Natural killer cell treated with Interleukin-12 subunit alpha and Interleukin-12 subunit beta and Interleukin-15 and Interleukin-18, amount 100 ng/mL, for 72 hours (primary cell): ENCODE measurements at places on chromosomes 2 and 18. TPM values are rescaled to one million over a fixed set of nuclear protein-coding genes. Genes with fewer than 3 reads are reported as not detected.
A peak's percentile ranks its signal among the peaks of the same experiment; 100 is the strongest.

DNA sequence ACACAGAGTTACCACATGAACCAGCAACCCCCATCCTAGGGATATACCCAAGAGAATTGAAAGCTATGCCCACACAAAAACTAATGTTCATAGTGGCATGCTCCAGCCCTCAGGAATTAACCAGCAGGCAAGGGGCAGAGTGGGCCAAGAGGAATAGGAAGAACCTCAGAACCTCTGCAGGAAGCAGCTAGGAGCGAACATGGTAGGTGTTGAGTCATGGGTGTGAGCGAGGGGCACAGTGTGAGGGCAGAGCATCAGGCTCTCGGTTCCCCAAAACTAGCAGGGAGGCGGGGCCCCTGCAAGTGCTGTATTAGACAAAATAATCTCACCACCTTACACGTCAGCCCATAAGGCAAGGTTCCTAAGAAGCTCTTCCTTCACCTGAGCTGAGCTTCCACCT is 5.6 kb upstream of the RUFY4 start:
- no peaks in the 10 kb centered on the region for H3K36me3 ChIP-seq
- H3K27ac ChIP-seq = no peak overlapping the region
- no peak overlapping the region for H3K4me3 ChIP-seq
- peaks cover 15% of the 10 kb centered on the region for H3K27me3 ChIP-seq

GRCh38 chr2:23425338-23425871 is 40.4 kb downstream of the KLHL29 start:
- no peak for DNase-seq
- no peaks in the 10 kb centered on the region for H3K36me3 ChIP-seq
- H3K27me3 ChIP-seq = no peaks in the 10 kb centered on the region
- H3K27ac ChIP-seq = no peak overlapping the region
- H3K4me3 ChIP-seq = no peak overlapping the region

The PLB1 gene
- total RNA-seq = 0.98 TPM

The SULT1C4 gene
- not detected for total RNA-seq

DNA sequence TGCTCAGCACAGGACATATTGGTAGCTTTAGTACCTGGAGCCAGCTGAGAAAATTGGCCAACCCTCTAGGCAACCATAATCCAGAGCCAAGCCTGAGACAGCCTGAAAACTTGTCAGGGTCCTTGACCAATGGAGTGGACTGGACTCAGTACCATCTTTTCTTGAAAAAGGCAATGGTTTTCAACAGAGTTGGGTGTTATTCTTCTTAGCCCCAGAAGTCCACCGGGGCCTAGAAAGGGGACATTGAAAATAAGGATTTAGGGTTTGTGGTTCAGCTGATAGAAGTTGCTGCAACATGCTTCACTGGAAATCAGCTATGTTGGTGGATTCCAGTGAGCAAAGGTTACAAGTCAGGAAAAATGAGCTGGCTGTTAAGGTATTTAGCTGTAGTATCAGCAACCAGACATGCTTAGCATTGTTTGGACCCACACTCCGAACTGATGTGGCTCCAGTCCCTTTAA is 22.1 kb upstream of the CNOT11 start:
- H3K27me3 ChIP-seq = no peaks in the 10 kb centered on the region
- peaks cover 5% of the 10 kb centered on the region for H3K36me3 ChIP-seq
- no peaks in the 10 kb centered on the region for H3K4me1 ChIP-seq

GRCh38 chr2:118179445-118179844 is 91.2 kb downstream of the INSIG2 start:
- DNase-seq = no peak
- H3K4me1 ChIP-seq = peaks cover 4% of the 10 kb centered on the region
- no peak overlapping the region for H3K27ac ChIP-seq
- no peaks in the 10 kb centered on the region for H3K27me3 ChIP-seq

DNA sequence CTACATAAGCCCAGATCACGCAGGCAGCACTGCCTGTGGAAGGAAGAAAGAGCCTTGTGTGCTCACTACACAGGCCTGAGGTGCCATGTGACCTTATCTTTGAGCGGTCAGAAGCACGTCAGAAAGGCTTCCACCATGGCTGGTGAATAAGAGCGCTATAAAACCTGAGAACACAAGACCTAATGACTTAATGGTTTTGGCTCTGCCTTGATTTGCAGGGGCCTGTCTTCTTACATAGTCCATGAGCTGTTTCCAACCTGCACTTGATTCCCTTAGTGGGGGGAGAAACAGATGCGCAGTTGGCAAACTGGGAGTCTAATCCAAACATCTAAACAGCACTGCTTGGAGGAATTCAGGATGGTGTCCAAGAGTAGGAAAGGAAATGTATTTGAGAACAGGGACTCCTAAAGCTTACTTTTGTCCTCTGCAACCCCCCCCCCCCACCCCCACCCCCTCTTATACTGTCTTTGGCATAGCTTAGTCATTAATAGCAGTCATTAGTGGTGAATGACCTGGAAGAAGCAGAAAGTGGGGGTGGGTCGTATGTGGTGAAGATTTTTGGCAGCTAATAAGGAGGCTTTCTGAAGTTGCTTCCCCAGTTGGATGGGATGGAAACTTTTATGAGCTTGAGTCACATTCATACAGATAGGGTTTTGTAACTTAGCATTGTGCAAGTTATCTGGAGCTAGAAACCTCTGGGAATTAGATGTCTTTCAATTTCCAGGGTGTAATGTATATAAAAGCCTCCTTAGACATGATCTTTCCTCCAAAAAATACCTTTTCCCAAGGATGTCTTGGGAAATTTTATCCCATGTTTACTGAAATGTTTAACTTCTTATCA is 454.1 kb downstream of the MEIS1 start:
- H3K27ac ChIP-seq = no peak overlapping the region
- H3K4me1 ChIP-seq = no peaks in the 10 kb centered on the region
- H3K27me3 ChIP-seq = no peaks in the 10 kb centered on the region
- H3K36me3 ChIP-seq = peaks cover 14% of the 10 kb centered on the region
- no peak for DNase-seq

The MC5R gene
- not detected for total RNA-seq

DNA sequence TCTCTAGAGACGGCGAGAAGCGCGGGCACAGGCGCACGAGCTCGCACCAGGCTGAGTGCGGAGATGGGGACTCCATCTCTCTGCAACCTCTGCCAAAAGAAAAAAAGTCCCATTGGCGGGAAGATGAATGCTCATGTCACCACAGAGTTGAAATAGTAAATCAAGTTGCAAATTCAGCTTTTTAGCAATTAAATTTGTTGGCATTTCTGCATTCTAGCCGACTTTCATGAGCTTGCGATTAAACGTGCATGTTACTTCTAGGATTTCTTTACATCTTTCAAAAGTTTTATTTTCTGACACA is 588 bp downstream of the CHAC2 start:
- H3K27ac ChIP-seq = peak overlapping the region; percentile 96
- H3K4me3 ChIP-seq = peak overlapping the region; percentile 91
- H3K27me3 ChIP-seq = no peaks in the 10 kb centered on the region
- no peaks in the 10 kb centered on the region for H3K36me3 ChIP-seq

- H3K4me1 ChIP-seq = peaks cover 31% of the 10 kb centered on the region
- no peaks in the 10 kb centered on the region for H3K36me3 ChIP-seq
- peak overlapping the region; percentile 97 for H3K4me3 ChIP-seq
- peak; percentile 67 for DNase-seq
- peaks cover 9% of the 10 kb centered on the region for H3K27me3 ChIP-seq
Measured at GRCh38 chr2:219542931-219543595, 546 bp downstream of the CHPF start.
